ENCODE measurements at places on chromosomes 4 and X.

- DNase-seq: no peak
Measured at GRCh38 chrX:16033331-16033730, 90.0 kb upstream of the GRPR start.

DNA sequence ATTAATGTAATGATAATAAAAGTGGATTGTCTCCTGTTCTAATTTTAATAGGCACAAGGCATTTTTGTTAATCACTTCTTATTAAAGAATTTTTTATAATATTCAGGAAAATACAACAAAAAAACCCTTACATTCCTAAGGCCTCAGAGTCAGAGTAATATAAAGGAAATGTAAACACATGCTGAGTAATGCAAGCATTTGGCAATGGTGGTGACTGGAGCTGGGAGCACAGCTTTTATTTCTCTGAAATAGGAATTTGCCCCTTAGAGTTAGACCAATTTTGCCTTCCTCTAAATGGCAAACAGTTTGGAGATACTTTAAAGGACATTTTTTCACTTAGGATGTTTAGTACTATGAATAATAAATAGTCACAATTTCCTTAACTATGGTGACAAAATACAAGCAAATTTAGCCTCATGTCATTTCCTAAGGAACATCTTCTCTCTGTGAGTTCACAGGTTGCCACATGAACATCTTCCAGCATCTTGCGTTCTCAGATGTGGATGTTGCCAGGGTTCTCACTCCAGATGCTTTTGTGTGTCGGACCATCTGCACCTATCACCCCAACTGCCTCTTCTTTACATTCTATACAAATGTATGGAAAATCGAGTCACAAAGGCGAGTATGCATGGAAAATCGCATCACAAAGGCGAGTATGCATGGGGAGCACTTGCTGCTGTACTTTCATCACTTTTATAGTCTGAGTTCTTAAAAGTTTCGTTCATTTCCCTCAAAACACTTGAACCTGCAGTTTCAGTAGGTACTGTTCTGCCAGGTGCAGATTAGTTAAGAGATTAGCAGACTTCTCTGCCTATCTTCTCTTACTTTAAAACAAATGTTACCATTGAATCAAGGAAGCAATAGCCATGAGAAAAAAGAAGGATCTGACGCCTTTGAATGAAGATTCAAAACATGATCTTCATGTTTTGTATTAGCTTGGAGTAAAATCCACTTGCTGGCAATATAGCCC is 15.9 kb upstream of the F11 start:
- DNase-seq: no peak

GRCh38 chrX:31212856-31213748 is 141.3 kb upstream of the FTHL17 start:
- no peak for DNase-seq

GRCh38 chr4:143559757-143560147 is 46.2 kb downstream of the SMARCA5 start:
- DNase-seq: no peak

DNA sequence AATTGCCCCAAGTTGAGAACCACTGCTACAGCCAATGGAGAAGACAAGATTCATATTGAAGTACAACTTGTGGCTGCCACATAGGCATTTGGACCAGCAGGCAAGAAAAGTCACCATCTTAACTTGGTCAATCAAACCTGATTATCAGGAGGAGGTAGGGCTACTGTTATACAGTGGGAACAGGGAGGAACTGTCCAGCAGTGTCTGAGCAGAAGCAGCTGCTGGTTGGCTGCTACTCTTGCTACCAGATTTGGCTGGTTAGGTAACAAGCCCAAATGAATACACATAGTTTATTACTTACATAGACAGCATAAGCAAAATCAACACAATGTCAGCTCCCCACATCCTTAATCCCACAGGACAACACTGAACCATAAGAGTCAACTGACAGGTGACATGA is 39.4 kb downstream of the ATP1B4 start:
- DNase-seq: no peak

Measured in D721Med (cell line).